ENCODE measurements at places on chromosomes 3 and 15.

GRCh38 chr15:89088605-89089315 lies 504 bp downstream of the ABHD2 start:
- DNase-seq: no peak

- DNase-seq: peak; percentile 16
These were observed 57.6 kb upstream of the SLC6A11 start for GRCh38 chr3:10758304-10759037.

GRCh38 chr15:49464522-49464921 lies 41.5 kb downstream of the FGF7 start:
- DNase-seq: no peak

DNA sequence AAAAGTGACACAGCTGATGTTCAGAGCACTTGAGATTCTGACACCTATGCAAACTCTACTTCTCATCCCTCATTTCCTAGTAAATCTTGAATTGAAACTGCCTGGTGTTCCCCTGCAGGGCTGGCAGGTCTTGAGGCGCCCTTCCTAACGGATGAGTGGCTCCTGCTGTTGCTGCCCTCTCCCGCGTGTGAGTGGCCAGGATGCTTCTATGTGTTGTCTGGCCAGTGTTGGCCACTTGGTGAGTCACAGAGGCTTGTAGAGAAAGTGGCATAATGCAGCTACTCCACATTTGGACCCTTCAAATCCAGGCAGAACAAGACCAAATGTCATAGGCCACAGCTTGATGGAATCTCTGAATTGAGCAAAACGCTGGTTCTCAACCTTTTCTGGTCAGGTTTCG lies 63.6 kb downstream of the MOBP start:
- DNase-seq: no peak

DNA sequence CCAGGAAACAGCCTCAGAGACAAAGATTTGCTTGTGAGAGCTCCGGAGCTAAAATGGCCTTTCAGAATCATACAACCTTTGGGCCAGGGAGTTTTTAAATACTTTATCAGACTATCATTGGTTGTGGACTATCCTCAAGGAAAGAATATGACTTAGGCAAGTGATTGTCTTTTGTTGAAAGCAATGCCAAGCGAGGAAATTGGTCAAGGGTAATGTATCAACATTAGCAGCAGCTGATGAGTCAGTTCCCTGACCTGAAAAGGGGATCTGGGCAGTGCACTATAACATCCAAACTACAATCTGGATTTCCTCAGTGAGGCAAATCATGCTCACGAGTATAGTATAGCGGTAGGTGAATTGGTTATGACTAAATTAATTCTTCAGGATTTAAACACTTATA lies 303.6 kb downstream of the LSAMP start:
- DNase-seq: no peak

DNA sequence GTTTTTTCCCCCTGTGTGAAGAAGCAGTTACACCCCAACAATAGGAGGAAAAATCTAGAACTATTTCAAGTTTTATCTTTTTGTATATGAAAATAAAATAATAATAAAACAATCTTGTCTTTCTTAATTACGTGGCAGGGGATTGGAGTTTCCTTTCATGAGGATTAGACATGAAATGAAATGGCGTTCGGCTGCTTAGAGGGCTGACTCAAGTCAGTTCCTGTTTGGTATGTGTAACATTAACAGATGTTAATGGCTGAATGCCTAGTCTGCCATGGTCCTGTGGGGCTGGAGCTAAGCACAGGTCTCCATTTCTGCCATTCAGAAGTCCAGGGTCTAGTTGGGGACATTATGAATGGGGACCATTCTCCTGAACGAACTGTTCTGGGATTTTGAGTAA lies 3.1 kb upstream of the EXOG start:
- no peak for DNase-seq

GRCh38 chr15:37133602-37134001 lies 33.3 kb upstream of the MEIS2 start:
- DNase-seq: no peak

DNA sequence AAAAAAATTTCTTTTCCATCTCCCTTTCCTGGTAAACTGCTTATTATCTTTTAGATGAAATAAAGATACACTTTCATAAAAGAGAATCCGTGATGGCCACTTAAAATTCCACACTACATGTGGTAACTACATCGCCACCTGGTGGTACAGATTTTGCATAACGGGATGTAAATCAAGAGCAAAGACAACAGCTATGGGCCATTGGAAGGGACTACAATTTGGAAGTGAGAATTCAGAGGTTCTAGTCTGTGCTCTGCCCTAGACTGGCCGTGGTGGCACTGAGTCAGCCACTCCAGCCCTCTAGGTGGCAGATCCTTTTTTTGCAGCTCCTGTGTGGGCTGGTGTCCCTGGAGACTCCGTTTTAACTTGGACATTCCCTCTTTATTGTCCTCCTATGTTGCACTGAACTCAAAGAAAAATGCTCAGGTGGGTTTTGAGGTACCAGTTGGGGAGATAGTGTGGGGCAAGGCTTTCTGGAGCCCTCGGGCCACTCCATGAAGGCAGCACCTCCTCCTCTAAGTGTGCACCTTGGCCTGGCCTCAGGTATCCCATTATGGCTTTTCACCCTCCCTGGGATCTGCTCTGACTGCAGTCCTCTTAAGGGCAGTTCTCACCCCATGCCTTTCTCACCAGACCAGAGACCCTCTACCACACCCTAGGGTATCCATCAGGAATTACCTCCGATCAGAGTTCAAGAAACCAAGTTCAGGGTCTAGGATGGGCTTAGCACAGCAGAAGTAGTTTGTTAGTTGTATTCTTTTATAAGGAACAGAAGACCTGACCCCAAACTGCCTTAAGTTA lies 54.9 kb downstream of the SPSB4 start:
- peak; percentile 82 for DNase-seq

DNA sequence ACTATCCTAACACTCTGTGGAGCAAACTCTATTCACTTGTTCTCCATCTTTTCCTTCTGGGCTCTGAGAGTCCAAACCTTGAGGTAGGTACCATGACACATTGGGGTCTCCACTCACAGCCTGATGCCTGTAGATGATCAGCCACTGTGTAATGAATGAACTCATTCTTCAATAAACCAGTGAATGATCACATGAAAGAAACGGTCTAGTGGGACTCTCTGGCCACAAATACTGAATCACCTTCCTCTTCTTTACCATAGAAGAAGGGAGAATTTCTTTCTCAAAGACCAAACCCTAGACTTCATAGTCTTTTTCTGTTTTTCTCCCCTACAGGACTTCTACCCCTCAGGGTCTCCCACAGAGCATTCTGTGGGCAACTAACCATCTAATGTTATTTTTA lies 20.5 kb upstream of the ABHD2 start:
- no peak for DNase-seq

DNA sequence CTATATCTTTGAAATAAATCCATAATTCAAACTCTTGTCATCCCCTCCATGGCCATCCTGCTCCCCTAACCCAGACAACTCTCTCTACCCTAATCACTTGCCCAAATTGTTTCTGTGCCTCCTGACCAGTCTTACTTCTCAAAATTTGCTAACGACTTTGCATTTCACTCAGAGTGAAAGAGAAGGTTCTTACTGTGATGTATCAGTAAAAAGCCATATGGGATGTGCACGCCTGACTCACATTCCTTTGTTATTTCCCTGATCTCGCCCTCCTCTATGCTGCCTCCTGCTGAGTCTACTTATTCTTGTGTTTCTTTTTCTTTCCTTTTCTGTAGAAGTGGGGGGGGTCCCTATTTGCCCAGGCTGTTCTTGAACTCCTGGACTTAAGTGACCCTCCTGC lies 487.2 kb upstream of the FRG2C start:
- no peak for DNase-seq

GRCh38 chr3:23108451-23109057 lies 94.6 kb upstream of the UBE2E2 start:
- DNase-seq: no peak

DNA sequence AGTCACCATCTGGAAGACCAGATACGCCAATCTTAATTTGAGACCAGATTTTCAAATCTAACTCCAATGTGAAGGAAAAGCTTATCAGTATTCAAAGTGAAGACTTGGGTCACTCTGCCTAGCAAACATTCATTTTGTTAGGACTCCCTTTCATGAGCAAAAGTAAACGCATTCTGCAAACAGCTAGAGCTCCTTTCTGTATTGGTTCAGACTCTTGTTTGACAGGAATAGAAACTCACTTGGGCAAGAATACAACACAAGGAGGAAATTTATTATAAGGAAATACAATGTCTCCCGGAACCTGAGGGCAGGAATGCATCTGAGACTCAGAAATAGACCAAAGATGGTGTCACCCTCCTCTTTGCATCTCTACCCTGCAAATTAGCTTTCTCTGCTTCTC lies 558.6 kb downstream of the TAFA4 start:
- DNase-seq: no peak

GRCh38 chr15:38475361-38475760 lies 21.4 kb downstream of the FAM98B start:
- DNase-seq: no peak

- no peak for DNase-seq
These were observed 34.0 kb upstream of the ACTL6A start for GRCh38 chr3:179528772-179529171.

DNA sequence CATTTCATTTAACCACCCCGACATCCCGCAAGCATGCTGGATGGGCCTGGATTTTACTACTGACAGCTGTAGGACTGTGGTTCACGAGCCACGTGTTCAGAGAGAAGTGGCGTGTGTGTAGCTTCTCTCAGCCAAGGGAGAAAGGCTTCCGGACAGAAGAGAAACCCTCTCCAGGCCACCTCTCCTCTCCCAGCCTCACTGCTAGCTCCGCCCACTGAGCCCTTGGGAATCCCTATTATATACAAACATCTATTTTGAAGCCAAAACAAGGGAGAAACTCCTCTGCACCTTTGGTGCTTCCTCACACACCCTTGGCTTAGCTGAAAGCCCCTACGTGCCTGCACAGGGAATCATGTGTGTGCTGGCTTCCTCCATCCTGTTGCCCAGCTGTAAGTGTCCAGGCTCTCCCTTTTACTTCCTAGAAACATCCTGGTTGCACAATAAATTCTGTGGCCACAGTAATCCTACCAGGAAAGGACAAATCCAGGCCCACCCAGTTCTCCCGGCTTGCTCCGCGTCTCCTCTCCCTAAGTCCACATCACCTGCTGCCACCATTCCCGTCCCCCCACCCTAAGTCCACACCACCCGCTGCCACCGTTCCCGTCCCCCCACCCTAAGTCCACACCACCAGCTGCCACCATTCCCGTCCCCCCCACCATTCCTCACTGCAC lies 30.5 kb downstream of the PCSK6 start:
- DNase-seq: no peak

DNA sequence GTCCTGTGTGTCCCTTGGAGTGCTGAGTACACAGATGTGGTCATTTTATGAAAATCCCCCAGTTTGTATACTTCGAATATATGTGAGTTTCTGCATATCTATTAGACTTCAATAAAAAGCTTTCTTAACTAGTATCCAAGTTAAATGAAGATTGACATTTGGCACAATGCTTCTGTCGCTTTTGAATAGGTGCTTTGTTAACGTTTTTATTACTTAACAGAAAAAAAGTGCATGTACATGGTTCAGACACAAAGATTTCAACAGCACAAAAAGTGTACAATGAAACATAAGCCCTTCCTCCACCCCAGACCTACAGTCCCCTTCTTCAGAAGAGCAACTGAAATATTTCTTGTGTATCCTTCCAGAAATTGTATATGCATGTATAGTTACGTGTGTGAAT lies 427.4 kb upstream of the PROK2 start:
- no peak for DNase-seq

GRCh38 chr15:68268405-68268804 lies 9.1 kb upstream of the FEM1B start:
- no peak for DNase-seq

GRCh38 chr15:63085289-63085688 lies 36.4 kb upstream of the LACTB start:
- DNase-seq: no peak

GRCh38 chr3:195856410-195857084 lies 44.8 kb upstream of the MUC4 start:
- DNase-seq: no peak

DNA sequence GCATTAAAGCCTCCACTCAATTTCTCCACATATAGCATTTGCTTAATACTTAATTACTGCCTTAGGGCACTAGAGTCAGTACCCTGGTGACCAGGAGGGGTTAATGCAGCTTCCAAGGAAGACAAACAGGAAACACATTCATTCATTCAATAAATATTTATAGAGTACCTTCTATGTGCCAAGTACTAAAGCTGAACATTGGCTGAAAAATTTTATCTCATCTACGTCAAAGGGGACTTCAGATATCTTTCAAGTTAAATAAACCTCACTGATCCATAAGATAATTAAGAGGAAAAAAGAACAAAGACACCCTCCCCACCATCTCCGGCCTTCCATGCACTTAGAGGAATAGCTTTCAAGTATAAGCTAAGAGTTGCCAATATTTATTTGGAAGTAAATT lies 156.9 kb upstream of the PRICKLE2 start:
- no peak for DNase-seq

DNA sequence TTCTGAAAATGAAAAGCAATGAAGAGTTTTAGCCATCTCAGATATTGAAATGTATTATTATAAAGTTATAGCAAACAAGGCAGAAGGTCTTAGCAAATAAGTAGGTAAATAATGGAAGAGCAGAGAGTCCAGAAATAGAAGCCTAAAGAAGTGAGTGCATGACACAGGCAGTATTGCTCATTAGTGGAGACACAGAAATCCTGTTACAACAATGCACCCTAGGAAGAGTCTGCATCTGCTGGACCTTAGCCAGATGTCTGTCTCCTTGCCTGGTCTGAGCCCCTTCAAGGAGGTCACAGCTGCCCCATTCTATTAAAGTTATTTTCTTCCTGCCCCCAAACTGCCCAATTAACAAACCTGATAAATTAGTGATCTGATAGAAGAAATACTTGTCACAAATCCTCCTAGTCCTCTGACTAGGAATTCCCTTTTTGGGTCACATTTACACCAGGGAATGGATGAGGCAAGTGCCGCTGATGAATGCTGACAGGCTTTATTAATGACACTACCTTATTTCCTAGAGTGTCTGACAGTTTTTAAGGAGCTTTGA lies 51.9 kb downstream of the HOMER2 start:
- DNase-seq: no peak

DNA sequence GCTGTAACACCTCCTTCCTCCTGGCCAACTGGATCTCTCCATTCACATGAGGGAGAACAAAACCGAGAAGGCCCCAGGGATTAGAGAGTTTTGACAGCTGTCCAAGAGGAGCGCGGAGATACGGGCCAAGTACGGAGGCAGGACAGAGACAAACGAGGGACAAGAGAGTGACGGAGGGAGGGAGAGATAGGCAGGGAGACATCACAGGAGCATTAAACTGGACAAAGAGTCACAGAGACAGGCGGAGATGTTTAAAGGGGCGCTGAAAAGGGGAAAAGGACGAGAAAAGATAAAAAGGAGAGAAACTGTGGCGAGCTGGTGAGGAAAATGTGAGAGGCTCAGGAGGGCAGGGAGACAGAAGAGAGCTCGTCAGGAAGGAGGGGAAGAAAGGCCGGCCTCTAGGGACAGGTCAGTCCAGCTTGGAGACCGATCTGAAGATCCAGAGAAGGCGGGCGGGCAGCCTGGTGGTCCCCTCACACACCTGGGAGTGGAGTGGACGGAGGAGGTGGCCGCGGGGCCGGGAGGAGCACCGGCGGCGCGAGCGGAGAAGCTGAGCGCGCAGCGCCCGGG lies 40.5 kb upstream of the ROPN1 start:
- DNase-seq: no peak
